ENCODE measurements at places on chromosomes 2 and 18.

DNA sequence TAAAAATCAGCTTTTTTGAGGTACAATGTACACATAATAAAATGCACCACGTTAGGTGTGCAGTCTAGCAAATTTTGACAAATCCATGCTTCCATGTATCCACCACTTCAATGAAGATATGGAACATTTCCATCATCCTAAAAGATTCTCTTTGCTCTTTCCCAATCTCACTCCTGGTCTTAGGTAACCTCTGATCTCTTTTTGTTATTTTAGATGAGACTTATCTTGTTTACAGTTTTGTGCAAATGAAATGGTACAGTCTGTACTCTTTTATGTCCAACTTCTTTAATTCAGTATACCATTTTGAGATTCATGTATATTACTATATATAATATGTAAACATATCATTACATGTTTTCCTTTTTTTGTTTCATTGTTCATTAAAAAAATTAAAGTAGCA, 16.3 kb upstream of the SERPINB5 start:
- no peak for DNase-seq

GRCh38 chr2:23649819-23650218, 264.8 kb downstream of the KLHL29 start:
- DNase-seq: no peak

GRCh38 chr2:19361325-19361990, 3.0 kb upstream of the OSR1 start:
- DNase-seq: no peak

GRCh38 chr2:227579791-227580190, 18.9 kb upstream of the SCYGR2 start:
- no peak for DNase-seq

GRCh38 chr2:2974982-2975381, 402.6 kb downstream of the EIPR1 start:
- DNase-seq: no peak

- no peak for DNase-seq
Measured at GRCh38 chr2:9297156-9297555, 90.5 kb downstream of the ASAP2 start.

DNA sequence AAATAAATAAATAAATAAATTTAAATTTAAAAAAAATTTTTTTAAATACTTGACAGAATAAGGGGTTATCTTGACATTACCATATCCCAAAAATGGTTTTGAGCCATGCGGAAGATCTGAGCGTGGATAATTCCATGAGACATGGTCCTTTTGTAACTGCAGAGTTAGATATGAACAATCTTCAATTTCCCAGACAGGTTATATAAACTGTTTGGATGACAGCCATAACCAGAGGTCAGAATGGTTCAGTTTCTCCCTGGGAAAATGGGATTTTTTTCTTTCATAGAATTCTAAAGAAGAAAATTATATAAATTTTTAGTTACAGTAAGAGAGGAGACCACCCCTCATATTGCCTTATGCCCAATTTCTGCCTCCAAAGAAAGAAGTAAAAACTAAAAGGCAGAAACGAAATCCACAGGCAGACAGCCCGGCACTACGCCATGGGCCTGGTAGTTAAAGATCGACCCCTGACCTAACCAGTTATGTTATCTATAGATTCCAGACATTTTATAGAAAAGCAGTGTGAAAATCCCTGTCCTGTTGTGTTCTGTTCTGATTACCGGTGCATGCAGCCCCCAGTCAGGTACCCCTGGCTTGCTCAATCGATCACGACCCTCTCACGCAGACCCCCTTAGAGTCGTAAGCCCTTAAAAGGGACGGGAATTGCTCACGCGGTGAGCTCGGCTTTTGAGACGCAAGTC, 3.0 kb downstream of the GALM start:
- DNase-seq: no peak

DNA sequence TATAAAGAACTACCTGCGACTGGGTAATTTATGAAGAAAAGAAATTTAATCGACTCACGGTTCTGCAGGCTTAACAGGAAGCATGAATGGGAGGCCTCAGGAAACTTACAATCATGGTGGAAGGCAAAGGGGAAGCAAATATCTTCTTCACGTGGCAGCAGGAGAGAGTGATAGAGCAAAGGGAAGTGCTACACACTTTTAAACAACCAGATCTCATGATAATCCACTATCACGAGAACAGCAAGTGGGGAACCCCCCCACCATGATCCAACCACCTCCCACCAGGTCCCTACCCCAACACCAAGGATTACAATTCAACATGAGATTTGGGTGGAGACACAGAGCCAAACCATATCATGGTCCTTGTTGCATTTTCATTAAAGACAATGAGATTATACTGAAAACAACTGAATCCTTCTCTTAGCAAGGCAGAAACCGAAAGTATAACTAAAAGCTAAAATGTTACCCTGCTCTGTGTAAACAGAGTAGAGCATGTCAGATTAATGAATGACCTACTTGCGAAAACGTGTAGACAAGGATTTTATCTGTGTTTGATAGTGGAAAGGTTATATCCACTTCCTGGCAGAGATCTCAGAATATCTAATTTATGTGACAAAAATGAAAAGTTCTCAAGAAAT, 60.1 kb upstream of the RBBP8 start:
- DNase-seq: no peak

GRCh38 chr2:219627103-219628100, at the start of gene SLC4A3:
Gene SLC4A3 (plus strand): TSS chr2:219627630. CDS start chr2:219627993, 363 bp downstream.
- DNase-seq: no peak

DNA sequence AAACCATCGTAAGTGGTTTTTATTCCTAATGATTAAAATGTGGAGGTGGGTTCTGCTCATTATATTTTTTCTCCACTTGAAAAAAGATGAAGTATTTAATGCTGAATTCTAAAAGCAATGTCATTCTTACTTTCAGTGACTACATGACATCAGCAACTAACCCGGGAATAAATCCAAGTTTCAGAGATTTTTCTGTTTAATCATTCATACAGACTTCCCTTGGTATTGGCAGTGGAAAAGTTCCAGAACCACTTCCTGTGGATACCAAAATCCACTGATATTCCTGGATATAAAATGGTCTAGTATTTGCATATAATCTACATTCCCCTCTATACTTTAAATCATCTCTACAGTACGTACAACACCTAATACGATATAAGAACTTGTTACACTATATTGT, 128.6 kb downstream of the ZNF532 start:
- DNase-seq: no peak

DNA sequence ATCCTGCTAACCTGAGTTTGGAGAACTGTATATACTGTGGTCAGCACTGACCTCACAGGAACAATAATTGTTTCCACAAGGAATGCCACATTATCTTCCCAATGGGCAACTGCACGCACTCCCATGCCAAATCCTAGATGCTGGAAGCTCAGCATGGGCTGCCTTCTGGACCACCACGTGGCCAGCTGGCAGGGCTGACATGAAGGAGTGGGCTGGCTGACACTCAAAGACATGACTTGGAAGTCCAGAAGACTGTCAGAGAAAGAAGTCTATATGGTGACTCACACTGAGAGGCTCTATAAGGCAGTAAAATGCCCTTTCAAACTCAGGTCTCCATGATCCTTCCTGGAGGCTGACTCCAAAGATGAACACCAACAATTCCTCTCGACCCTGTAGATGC, 98.4 kb upstream of the RNF152 start:
- no peak for DNase-seq

DNA sequence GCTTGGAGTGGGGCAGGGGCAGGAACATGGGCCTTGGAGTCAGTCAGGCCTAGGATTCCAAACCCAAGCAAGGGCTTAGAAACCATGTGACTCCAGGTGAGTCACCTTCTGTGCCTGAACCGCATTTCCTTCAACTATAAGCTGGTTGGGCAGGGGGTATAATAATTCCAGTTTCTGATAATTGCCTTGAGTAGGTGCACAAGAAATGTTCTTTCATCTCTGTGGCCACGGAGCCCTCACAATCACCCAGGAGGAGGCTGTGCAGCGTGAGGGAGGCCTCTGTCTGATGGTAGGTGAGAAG, 112.1 kb upstream of the HAAO start:
- DNase-seq: no peak

GRCh38 chr2:137700681-137701080, 263.6 kb upstream of the HNMT start:
- no peak for DNase-seq

- no peak for DNase-seq
Measured at GRCh38 chr2:74917702-74918619, 40.5 kb upstream of the POLE4 start.

Data from stimulated activated CD8-positive, alpha-beta memory T cell treated with anti-CD3 and anti-CD28 coated beads, Interleukin-2, amount 100 ng/mL, for 1 hour (primary cell).